ENCODE measurements at places on chromosomes 1 and 21. TPM values are rescaled to one million over a fixed set of nuclear protein-coding genes. Genes with fewer than 3 reads are reported as not detected.

Gene KRTAP19-8
- not detected for total RNA-seq

Gene AGT
- total RNA-seq = 1.7 TPM

Gene ALPL
- total RNA-seq = 85.0 TPM

Gene BRINP3
- total RNA-seq = not detected

Gene CELA2B
- total RNA-seq = not detected

Gene WLS
- total RNA-seq = 59.6 TPM

Gene TNFRSF1B
- total RNA-seq = 39.4 TPM

Gene CD53
- total RNA-seq = 95.8 TPM

Gene NBPF6
- total RNA-seq = not detected

Gene OR2T35
- not detected for total RNA-seq

DNA sequence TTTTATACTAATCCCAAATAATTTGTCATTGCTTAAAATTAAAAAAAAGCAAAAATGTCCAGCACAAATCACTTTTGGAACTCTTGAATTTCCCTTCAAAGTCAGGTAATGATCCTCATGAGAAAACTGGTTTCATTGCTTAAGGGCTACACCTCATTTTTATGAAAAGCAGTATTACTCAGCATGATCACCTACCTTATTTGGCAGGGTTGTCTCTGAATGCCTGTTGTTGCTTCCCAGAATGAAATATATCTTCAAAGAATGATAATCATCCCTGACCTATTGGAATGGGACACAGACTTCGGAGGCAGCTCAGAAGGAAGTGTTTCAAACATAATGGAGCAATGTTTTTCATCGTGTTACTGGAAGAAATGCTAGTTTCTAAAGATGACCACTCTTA, 29.7 kb downstream of the C1orf21 start:
- H3K36me3 ChIP-seq = no peaks in the 10 kb centered on the region
- H3K4me3 ChIP-seq = no peak overlapping the region
- peaks cover 29% of the 10 kb centered on the region for H3K4me1 ChIP-seq
- no peak for DNase-seq

DNA sequence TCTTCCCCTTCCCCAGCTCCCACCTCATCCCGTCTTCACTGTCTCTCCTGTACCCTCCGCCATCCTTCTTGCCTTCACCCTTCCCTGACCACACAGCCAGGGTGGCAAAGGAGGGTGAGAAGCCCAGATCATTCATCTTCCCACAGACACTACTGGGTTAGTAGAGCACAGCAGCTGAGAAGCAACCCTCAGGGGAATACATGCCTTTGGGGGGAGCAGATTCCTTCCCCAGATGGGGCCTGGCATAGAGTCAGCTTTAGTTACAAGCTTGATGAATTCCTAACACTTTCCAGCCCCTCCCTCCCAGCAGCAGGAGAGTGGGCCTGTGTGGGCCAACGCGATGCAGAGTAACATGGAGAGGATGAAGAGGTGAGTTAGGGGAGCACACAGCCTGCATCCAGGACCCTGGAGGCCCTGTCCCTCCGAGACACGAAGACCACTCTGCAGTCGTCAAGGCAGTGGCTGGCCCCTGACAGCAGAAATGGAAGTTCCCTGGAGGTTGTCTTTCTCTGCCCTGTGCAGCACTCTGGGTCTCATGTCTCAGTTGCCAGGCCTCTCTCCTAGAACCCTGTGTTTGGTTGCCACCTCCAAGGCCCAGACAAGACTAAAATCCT, 8.8 kb upstream of the BTG2 start:
- H3K27me3 ChIP-seq = no peaks in the 10 kb centered on the region
- no peak overlapping the region for H3K4me3 ChIP-seq
- H3K4me1 ChIP-seq = peaks cover under 1% of the 10 kb centered on the region

GRCh38 chr1:99590578-99591209, 55.2 kb upstream of the PALMD start:
- no peaks in the 10 kb centered on the region for H3K4me1 ChIP-seq
- no peak for DNase-seq
- no peaks in the 10 kb centered on the region for H3K36me3 ChIP-seq
- no peak overlapping the region for H3K27ac ChIP-seq

DNA sequence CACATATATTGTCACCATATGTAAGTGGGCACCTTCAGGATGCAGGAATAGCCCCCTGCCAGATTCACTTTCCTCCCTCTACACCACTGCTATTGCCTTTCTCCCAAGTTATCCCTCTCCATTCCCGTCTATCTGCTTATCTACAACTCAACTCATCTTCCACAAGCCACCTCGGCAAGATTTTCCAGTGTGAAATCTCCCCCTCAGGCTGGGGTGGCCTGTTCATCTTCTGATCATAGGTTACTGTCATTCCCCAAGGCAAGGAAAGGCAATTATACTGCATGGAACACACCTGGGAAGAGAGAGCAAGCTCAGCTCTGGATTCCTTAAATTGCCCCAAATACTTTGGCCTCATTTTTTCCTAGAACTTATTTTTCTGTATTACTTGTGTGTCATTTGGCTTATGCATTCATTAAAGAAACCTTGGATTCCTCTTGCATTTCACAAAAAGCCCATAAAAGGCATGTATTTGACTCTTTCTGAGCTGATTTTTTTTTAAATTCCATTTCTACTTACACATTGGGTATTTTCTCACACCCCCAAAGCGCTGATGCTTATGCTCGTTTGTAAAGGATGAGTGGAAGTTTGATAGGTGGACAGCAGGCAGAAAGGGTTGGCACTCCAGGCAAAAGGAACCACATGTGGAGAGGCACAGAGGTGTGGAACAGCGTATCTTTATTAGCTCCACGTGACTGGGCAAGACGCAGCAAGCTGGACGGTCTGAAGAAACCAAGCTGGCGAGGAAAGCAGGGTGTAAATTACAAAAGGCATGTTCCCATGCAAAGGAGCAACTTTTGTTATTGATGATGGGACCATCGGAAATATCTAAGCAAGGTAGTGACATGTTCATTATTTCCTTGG, 169.7 kb upstream of the RAB4A start:
- H3K4me3 ChIP-seq = no peak overlapping the region
- no peaks in the 10 kb centered on the region for H3K27me3 ChIP-seq
- no peaks in the 10 kb centered on the region for H3K36me3 ChIP-seq
- no peak overlapping the region for H3K27ac ChIP-seq
- DNase-seq = no peak

GRCh38 chr21:33937931-33938339, 22.3 kb upstream of the ATP5PO start:
- DNase-seq = no peak
- H3K27ac ChIP-seq = no peak overlapping the region
- H3K27me3 ChIP-seq = no peaks in the 10 kb centered on the region
- no peak overlapping the region for H3K4me3 ChIP-seq
- H3K36me3 ChIP-seq = no peaks in the 10 kb centered on the region

DNA sequence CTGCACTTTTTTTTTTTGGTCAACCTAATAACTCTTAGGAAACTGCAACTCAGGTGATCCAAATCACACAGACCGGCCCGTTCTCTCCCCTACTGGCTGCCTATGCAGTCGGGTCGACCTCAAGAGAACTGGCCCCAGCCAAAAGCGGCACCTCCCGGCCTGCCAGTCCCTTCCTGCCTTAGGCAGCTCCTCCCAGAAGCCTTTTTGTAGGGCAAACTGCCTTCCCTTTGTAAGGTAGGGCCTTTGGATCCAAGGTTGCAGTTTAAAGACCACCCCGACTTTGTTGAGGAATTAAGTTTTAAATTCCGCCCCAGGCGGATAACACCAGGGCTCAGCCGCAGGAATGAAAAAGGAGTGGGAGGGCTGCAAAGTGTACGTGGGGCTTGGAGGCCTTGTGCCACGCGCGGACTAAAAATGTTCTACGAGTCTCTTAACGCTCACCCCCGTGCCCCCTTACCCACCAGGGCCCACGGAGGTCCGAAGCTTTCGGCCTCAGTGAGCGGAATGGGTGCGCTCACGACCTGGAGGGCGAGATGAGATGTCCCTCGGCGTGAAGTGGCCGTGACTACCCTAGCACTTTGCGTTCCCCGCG, 642 bp upstream of the ST3GAL3 start:
- peak; percentile 29 for DNase-seq
- peak overlapping the region; percentile 97 for H3K4me3 ChIP-seq
- H3K4me1 ChIP-seq = peaks cover 20% of the 10 kb centered on the region
- H3K36me3 ChIP-seq = peaks cover 15% of the 10 kb centered on the region
- no peaks in the 10 kb centered on the region for H3K27me3 ChIP-seq
- no peak overlapping the region for H3K27ac ChIP-seq

- no peak overlapping the region for H3K27ac ChIP-seq
- no peak for DNase-seq
- no peak overlapping the region for H3K4me3 ChIP-seq
- no peaks in the 10 kb centered on the region for H3K36me3 ChIP-seq
These were observed 98.2 kb upstream of the ZNHIT6 start for GRCh38 chr1:85806236-85806965.

DNA sequence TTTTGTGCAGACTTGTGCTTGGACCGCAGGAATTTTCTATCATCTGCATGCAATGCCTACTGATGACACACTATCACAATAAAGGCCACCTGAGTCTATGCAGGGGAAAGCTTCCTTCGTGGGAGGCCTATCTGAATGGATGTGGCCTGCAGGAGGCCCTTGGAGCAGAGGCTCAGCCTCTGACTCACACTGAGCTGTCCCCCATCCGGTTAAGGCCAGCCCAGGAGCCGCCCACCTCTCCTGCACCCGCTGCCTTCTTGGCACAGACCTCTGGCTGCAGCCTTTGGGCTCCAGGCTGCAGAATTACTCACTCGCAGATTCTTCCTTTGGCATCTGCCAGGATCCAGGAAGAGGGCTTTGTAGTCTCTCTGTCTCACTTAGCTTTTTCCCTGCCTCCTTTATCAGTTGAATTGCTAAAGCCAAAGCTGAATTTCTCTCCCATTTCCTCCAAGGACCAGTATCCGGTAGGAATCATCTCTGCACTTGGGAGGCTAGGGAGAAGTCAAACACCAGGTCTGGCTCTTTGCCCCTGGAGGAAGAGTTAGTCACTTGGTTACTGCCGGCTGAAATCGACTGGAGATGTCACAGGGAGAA, 65.1 kb upstream of the JUN start:
- DNase-seq = peak; percentile 34
- H3K27me3 ChIP-seq = no peaks in the 10 kb centered on the region
- H3K36me3 ChIP-seq = no peaks in the 10 kb centered on the region
- H3K4me1 ChIP-seq = peaks cover 15% of the 10 kb centered on the region
- peak overlapping the region; percentile 73 for H3K27ac ChIP-seq

DNA sequence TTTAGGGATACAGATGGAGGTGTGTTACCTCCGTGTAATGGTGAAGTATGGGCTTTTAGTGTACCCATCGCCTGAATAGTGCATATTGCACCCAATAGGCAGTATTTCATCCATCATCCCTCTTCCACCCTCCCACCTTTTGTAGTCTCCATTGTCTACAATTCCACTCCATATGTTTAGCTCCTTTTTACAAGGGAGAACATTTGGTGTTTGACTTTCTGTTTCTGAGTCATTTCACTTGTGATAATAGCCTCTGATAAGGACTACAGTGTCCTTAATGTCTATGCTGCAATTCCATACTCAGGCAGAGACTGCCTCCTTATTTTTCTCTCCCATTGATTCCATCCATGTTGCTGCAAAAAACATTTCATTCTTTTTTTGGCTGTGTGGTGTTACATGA, 48.7 kb downstream of the OVGP1 start:
- no peaks in the 10 kb centered on the region for H3K27me3 ChIP-seq
- no peak for DNase-seq

DNA sequence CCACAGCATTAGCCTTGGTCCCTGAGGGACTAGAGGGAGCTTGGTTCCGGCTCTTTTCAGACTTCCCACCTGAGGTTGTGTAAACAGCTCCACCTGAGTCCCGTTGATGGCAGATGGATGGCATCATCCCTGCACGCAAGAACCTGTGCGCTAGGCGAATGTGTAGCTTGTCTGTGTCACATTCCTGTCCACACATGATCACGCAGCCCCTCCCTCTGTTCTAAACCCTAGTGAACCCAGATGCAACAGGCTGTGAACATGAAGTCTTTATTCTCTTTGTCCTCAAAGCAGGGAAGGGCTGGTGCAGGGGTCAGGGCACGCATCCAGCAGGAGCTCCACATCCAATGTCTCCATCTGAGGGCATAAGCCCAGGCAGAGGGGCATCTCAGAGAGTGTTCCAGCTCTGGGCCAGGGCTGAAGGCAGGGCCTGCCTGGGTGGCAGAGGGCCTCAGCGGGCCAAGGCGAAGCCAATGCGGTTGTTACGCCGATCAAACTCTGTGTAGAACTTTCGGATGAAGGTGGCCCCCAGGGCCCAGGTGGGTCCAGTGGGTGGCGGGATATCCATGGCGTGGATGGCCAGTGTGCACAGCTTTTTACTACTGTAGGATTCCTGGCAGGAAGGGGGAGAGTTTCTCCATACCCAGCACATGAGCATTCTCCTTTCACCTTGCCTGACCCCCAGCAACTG, 2.9 kb upstream of the ETNK2 start:
- no peaks in the 10 kb centered on the region for H3K27me3 ChIP-seq
- no peak overlapping the region for H3K4me3 ChIP-seq
- no peak for DNase-seq

DNA sequence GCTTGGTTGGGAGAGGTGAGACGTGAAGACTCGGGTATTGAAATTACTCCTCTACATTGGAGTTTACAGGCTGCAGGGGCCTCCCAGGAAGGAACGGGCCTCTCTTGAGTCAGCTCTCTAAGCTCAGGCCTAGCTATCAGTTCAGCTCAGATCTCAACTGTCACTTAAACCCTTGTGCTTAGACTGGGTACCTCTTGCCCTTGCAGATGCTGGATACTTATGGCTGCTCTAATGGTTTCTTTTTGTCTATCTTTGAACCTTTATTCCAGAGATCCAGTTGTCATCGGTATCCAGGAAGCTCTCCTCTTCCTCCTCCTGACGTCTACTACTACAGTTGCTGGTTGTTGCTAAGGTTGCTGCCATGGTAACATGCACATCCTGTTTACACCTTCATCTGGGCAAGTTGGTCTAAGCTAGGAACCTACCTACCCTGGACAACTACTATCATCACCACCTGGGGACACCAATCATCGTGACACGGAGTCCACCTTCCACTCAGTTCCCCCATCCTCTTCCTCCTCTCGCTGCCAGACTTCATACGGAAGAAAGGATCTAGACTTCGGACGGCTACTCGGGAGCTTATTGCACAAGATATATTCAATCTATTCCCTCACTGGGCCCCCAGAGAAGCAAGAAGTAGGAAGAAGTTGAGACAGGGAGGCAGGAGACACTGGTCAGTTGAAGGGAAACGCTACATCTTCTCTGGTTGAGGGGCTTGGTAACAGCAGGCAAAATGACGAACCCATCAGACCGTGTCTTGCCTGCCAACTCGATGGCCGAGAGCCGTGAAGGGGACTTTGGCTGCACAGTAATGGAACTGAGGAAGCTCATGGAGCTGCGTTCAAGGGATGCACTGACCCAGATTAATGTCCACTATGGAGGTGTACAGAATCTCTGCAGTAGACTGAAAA, 56.1 kb downstream of the ATP2B4 start:
- H3K27ac ChIP-seq = peak overlapping the region; percentile 44
- peaks cover 8% of the 10 kb centered on the region for H3K36me3 ChIP-seq
- H3K4me3 ChIP-seq = no peak overlapping the region
- DNase-seq = no peak
- no peaks in the 10 kb centered on the region for H3K27me3 ChIP-seq

DNA sequence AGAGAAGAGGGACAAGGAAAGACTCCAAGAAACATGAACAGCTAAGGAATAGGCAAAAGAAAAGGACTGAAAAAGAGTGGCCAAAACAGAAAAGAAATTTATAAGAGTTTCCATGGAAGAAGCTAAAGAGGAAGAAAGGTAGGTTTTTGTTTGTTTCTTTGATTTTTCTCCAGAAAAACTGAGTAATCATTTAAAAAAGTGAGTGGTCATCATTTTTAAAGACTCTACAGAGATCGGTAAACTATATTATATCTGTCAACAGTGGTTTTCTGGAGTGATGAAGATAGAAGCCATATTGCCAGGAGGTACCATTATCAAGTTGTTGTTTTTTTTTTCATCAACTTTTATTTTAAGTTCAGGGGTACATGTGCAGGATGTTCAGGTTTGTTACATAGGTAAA, 202.4 kb downstream of the DNAH14 start:
- no peak overlapping the region for H3K27ac ChIP-seq
- DNase-seq = no peak
- no peaks in the 10 kb centered on the region for H3K4me1 ChIP-seq
- no peaks in the 10 kb centered on the region for H3K36me3 ChIP-seq
- no peak overlapping the region for H3K4me3 ChIP-seq
- H3K27me3 ChIP-seq = no peaks in the 10 kb centered on the region

Measured in upper lobe of left lung (tissue), 6 donors.